ENCODE measurements at places on chromosomes 1 and 21.

- DNase-seq, result peak; percentile 97
Observed at GRCh38 chr1:212857992-212858460, at the start of gene FLVCR1. FLVCR1 (plus strand) TSS chr1:212858275; CDS start chr1:212858453, 178 bp downstream.

- no peak for DNase-seq
Observed at GRCh38 chr21:27258742-27259448, 292.0 kb upstream of the ADAMTS5 start.

DNA sequence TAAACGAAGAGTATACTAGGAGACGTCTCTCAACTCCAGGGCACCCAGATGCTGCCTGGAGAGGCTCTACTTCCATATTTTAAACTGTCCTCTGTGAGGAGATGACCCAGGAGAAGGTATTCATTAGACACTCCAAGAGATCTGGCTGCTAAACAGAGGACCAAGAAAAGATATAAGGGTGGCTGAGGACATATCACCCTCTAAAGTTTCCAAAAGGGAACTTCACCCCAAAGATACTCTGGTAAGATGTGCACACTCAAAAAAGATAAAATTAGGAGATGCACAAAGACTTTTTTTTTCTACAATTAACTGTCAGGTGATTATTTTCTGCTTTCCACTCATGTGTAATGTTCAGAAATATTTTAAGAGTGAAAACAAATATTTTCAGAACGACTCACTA, 1.4 kb downstream of the ZNF670 start:
- DNase-seq, result no peak

GRCh38 chr21:29230551-29231261, 68.0 kb upstream of the BACH1 start:
- no peak for DNase-seq

GRCh38 chr1:4965346-4966075, 311.1 kb downstream of the AJAP1 start:
- no peak for DNase-seq

DNA sequence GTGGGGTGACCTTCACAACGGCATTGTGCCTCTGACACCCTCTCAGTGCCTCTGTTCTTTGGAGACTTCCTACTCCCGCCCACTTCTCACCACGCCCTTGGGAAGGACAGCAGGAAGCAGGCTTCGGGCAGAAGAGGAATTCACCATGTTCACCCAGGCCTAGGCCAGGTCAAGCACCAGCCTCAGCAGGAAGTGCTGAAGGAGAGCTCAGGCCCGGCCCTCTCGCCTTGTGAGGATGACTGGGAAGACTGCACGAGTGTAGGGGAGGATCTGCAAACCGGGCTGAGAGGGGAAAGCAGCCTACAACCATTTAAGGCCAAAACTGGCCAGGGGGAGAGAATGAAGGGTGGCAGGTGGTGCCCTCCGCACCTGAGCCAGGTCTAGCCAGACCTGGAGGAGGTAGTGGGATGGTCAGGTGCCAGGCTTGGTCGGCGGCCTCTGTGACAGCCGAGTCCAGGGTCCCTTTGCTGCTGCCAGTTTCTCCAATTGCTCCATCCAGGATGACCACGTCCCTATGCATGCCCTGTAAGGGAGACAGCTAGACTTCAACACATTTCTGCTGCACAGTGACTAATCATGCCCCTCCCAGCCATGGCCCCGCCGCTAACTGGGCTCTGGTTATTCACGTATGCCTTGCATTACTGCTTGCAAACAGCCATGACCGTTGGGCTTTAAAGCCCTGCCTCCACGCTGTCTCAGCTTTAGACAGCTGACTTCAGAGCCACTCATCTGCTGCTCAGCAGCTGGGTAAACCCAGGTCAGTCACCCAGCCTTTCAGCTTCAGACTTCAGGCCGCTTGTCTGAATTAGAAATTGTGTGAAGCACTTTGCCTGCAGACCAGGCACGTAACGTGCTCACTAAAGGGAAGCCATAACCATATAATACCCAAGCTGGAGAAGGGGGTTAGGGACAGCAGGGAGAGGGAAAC, 8.9 kb downstream of the MRTO4 start:
- no peak for DNase-seq

DNA sequence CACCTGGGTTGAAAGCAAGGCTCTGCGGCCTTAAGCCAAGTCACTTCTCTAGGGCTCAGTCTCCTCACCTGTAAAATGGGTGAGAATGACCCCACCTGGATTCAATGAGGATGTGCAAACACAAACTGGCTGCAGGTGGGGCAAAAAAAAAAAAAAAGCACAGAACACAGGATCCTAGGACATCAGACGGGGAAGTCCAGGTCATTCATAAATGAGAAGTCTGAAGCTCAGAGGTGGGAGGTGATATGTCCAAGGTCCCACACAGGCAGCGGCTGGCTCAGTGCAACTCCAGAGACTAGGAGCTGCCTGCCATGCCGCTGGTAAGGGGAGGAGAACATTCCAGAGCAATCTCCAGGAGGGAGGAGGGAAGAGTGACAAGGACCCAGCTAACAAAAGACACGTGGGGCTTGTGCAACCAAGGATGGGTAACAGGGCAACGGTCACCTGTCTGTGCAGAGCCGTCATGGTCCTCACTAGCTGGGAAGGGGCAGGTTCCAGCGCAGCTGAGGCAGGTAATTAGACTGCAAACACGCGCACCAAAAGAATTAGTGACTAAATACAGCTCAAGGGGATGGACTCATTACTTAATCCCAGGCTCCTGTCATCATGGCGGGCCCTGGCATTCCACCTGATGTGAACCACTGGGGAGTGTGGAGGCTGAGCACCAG, 19.5 kb downstream of the IFFO2 start:
- DNase-seq, result no peak

DNA sequence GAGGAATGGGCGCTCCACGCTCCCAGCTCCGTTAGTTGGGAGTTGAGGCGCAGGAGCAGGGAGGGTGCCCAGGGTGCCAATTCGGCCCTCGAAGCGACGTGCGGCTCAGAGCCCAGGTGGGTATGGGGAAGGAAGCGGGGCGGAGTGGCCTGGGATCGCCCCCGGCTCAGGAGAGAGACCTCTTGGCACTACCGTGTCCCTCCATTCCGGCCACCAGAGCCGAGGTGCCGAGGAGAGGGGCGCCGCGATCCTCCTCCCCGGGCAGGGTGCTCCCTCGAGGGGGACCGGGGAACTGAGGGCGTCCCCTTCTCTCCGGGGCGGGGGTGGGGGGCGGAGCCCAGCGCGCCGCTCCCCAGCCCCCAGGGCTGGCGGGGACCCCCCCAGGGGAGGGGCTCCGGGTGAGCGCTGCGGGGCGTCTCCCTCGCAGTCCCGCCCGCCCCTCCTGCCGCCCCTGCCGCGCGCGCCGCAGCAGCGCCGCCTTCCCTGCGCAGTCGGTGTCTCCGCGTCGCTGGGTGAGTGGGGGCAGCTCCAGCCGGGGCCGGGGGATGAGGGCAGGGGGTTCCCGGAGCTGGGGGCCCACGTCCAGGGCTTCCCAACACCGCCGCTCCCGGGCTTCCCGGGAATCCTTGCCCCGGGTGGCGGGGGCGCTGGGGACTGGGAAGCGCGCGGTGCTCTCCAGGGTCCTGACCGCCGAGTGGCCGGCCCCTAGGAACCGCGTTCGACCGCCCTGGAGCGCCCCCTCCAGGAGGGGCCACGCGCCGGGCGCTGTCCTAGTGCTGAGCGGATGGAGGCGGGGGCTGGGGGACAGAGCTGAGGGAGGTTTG, at the start of gene HPCA:
Gene HPCA (plus strand): TSS at position 488 of the 824 bp plus-strand sequence. CDS start 2,408 bp downstream, outside the sequence.
- DNase-seq, result peak; percentile 70

GRCh38 chr1:21149855-21150432, 26.8 kb downstream of the EIF4G3 start:
- DNase-seq, result no peak

GRCh38 chr1:208604295-208604694, 360.1 kb upstream of the PLXNA2 start:
- DNase-seq, result no peak

- no peak for DNase-seq
Observed at GRCh38 chr1:236535662-236536161, 11.9 kb downstream of the LGALS8 start.

DNA sequence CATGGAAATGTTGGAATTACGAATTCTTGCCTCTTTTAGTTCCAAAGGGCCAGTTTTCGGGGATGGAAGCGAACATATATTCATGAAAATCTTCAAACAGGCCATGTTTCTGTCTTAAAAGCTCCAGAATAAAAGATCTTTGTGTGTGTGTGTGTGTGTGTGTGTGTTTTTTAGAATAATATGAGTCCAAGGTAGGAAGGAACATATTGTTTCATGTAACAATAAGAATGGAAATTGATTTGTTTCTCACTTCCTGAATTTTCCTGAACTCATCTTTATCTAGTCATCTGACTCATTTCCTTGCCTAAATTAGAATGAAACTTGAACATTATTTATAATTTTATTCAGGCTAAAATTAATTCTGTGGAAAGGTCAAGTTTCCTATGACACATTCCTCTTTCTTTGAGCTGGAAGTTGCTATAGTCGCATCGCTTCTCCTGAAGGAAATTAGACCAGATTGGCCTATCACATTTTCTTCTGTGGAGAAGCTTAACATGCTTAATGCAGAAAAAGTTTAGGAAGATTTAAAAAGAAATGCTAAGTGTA, 805.1 kb upstream of the ADAMTS5 start:
- no peak for DNase-seq

DNA sequence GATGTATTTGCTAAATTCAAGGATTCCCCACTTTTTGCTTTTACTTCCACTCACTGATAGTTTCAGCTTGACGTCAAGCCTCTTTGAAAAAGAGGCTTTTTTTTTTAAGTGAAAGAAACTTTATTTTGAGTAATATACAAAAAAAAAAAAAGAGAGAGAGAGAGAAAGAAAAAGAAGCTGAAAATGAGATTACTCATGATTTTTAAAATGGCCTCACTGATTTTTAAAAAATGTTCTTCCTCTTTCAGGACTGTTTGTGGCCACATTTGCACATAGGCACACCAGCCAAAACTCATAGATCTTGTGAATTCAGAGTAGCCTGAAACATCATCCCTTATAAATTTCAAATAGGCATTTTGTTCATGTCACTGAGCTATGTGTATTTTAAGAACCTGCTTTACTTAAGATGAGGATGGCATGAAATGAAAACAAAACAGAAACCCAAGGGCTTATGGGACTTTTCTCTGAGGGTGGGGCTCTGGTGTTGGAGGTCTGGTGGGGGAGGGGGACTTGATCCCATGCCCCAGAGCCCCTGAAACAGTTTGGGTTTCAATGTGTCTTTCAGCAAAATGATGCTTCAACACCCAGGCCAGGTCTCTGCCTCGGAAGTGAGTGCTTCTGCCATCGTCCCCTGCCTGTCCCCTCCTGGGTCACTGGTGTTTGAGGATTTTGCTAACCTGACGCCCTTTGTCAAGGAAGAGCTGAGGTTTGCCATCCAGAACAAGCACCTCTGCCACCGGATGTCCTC, 6.1 kb downstream of the ATF3 start:
- no peak for DNase-seq

GRCh38 chr1:162021124-162021523, 2.5 kb downstream of the OLFML2B start:
- DNase-seq, result no peak

DNA sequence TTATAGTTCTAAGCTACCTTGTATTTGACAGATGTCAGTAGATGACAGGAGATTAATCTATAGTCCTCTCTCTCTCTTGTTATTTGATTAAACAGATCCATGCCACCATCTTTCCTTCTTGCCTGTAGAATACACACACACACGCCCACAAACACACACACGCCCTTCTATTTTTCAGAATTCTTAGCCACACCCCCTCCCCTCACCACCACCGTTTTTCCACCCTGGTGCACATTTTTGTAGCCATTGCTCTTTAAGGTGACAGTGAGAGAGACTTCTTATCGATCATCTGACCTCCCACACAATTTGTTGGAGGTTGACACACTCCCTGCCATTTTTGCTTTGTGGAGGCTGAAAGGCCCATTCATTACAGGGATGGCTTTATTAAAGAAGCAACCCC, 123.2 kb downstream of the NTNG1 start:
- no peak for DNase-seq

- no peak for DNase-seq
Observed at GRCh38 chr1:27343639-27344025, 1.8 kb downstream of the SYTL1 start.

DNA sequence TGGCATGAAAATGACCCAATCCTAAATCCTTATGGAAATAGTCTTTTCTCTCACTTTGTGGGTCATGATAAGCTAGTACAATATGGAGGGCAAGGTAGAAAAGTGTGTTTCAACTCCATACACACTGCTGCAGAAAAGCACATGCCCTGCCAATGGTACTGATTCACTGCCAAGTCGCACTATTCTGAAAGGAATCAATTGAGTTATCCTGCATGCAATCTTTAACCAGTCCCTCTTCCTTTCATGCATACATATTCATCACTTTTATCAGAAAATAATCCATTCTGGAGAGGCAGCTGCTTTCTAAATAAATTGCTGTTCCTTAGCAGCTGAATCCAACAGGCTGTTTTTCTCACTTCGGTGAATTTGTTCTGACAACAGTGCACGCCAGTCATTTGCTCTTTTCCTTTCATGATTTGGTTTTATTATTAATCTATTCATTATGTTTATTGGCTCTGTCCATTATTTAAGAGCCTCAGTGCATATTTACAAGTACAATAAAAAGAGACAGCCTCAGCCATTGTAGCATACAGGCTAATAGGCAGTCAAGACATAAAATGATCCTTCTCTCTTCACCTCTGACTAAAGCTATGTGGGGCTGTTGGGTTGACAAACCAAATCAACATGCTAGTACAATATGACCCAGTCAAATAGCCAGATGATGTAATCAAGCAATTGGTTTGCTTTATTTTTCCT, 108.8 kb downstream of the CHD1L start:
- DNase-seq, result no peak

- DNase-seq, result no peak
Observed at GRCh38 chr1:58844176-58844575, 60.3 kb upstream of the JUN start.
